ENCODE measurements at places on chromosomes 13 and 19.
A peak's percentile ranks its signal among the peaks of the same experiment; 100 is the strongest.

GRCh38 chr13:85095418-85096272, 703.6 kb downstream of the SLITRK6 start:
- no peak for DNase-seq

DNA sequence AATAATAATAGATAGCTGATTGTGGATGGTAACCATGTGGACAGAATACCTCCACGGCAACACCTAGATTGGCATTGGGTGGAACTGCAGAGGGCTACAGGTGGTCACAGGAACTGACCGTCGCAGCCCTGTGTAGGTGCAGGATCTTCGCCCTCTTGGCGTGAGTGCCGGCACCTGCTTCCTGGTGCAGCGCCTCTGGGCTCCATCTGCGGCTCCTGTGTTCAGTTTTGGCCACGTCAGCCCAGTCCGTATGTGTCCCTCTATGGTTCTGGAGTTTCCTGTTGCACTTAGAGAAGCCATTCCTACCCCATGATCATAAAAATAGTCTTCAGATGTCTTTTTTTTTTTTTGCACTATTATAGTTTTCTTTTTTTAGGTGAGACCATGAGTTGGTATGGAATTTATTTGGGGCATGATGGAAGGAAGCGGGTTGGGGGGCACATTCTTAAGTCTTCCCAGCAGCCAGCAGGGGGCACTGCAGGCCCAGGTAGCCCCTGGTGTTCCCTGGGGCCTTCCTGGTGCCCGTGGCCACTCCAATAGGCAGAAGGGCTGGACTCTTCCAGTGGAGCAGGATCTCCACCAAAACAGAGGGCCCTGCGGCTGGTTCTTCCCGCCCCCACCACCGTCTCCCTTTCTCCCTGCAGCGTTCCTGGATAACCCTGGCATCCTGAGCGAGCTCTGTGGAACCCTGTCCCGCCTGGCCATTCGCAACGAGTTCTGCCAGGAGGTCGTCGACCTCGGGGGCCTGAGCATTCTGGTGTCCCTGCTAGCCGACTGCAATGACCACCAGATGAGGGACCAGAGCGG, 10.1 kb upstream of the SLC25A42 start:
- peak; percentile 73 for DNase-seq

GRCh38 chr19:55529636-55530234, 7.2 kb downstream of the SBK2 start:
- no peak for DNase-seq

DNA sequence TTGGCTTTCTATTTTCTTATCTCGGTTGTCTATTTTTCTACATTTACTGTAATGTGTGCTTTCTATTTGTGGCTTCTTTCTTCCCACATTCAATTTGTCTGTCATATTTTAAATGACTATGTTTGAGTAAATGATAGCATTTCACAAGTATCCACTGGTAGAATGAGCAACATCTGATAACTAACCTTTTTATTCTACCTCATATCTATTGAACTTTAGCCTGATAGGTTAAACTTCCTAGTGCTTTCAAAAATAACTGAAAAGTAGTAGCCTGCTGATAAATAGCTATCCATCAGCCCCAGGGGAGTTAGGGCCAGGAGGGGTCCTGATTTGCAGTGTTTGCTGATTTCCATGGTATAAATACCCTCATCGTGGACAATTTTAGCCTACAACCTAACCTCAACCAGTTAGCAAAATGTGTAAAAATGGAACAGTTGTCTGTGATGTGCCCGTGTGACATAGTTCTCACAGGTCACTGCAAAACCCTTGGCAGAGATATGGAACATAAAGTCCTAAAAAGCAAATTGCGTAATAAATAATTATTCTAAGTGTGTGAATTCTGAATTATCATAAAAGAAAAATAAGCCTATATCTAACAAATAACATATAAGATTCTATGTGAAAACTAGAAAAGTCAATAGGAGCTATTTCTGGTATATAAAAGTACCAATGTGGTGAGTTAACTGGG, 32.1 kb downstream of the KCTD12 start:
- no peak for DNase-seq

DNA sequence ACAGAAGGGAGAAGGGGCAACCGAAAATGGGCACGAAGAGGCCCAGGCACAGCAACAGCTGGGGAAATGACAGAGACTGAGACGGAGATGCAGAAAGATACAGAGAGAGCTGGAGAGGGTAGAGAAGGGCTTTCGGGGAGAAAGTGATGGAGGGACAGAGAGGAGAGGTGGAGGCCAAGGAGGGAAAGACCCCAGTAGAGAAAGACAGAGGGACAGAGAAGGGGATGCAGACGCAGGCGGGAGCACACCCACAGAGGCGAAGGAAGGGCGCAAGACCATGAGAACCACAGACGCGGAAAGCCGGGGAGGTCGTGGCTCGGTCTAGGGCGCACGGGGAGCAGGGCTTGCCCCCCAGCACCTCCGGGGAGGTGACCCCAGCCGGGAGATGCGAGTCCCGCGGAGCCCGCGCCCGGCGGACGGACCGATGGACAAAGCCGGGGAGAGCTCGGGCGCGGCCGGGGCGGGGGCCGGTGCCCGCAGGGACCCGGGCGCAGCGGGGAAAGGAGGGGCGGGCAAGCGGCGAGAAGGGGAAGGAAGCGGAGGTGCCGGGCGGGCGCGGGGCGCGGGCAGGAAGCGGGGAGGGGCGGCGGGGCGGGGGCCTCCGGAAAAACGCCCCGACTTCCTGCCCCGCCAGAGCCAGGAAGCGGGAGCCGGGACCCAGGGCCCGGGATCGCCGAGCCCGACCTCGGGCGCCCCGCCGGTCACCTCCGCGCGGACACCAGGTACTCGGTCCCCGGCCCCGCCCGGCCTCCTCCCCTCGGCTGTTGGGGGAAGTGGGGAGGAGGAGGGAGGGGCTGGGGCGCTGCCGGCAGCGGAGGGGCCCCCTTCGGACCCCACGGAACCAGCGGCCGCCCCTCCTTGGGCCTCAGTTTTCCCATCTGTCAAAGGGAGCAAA, at the start of gene ARHGEF1:
Gene ARHGEF1 (plus strand): TSS at position 617 of the 895 bp plus-strand sequence. CDS start 4,899 bp downstream, outside the sequence.
- no peak for DNase-seq

- DNase-seq, result peak; percentile 20
These were observed 523 bp downstream of the ELAVL1 start for GRCh38 chr19:8004723-8005513.

DNA sequence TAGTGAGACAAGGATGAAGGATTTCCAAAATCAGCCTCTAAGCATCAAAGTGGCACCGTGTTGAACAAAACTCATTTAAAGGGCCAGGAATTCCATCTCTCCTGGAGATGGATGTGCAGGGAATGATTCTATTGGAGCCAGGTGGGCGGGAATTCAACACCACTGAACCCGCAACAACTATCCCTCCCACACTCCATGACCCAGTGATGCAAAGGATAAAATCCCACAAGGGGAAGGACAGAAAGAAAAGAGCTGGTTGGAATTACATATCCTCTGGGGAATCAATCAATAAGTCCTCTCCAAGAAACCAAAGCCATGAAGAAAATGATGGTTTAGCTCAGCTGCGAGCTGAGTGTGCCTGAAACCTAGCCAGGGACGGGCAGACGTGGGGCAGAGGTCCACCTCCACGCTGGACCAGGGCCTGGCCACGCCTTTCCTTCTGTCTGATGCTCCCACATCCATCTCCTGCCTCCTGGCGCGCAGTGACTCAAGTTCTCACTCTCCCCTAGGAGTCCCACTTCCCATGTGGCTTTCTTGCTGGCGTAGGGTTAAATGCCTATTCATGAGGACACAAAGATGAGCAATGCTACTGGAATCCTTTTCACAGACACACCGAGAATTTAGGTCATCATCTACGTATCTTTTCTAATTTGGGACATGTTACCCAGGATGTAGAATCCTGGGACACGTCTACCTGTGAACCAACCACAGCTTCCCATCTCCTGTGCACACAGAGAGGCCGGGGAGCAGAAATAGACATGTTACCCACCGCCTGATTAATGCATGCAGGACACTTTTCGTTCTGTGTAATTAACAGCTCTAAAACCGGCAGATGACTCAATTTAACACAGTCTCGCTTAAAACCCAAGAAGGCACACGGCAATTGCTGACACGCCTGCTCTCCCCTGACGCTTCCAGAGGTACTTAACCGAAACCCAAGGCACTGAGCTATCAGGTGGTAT, 48.6 kb downstream of the PEPD start:
- peak; percentile 51 for DNase-seq

DNA sequence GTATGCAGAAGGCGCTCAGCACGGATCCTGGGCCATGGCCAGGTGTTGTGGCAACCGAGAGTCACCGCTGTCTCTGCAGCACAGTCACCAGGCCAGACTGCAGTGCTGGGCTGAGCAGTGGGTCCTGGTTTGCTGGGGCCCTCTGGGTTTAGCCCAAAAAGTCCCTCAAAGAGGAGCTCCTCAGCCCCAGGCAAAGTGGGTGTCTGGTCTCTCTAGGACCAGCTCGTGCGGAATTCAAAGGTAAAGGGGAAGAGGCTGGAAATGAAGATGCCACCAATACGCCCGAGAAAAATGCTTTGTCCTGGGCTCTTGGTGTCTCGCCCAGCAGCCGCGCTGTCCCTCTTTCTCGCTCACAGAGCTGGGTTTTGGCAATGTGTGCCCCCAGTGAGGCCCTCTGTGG, 38.5 kb upstream of the ANKRD10 start:
- DNase-seq, result no peak

- no peak for DNase-seq
These were observed 501 bp downstream of the GTPBP3 start for GRCh38 chr19:17337675-17338432.

GRCh38 chr13:74171641-74172040, 37.4 kb upstream of the KLF12 start:
- no peak for DNase-seq

DNA sequence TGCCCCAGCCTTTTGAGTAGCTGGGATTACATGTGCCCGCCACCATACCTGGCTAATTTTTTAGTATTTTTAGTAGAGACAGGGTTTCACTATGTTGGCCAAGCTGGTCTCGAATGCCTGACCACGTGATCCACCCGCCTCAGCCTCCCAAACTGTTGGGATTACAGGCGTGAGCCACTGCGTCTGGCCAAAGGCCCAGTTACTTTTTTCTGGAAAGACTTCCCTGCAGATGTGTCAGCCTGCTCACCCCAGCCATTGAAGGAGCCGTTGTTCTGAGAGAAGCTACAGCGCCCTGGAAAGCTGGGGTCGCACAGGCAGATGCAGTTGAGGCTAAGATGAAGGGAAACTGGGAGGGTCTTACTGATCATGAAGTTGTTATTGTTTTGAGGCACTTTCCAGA, 7.9 kb upstream of the ZNF626 start:
- DNase-seq, result no peak

DNA sequence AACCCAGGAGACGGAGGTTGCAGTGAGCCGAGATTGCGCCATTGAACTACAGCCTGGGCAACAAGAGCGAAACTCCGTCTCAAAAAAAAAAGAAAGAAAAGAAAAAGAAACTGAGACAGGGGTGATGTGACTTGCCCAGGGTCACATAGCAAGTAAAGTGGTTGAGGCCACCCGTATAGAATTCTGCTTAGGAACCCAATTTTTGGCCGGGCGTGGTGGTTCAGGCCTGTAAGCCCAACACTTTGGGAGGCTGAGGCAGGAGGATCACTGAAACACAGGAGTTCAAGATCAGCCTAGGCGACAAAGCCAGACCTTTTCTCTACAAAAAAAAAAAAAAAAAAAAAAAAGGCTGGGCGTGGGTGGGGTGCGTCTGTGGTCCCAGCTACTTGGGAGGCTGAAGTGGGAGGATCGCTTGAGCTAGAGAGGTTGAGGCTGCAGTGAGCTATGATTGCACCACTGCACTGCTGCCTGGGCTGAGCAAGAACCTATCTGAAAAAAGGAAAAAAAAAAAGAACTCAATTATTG, 1.3 kb downstream of the SNRPA start:
- DNase-seq, result no peak

All from mesendoderm (in vitro differentiated cells).